ENCODE measurements at places on chromosomes 2 and 18.

- DNase-seq, result no peak
These were observed 290.4 kb downstream of the RNF144A start for GRCh38 chr2:7207631-7208030.

DNA sequence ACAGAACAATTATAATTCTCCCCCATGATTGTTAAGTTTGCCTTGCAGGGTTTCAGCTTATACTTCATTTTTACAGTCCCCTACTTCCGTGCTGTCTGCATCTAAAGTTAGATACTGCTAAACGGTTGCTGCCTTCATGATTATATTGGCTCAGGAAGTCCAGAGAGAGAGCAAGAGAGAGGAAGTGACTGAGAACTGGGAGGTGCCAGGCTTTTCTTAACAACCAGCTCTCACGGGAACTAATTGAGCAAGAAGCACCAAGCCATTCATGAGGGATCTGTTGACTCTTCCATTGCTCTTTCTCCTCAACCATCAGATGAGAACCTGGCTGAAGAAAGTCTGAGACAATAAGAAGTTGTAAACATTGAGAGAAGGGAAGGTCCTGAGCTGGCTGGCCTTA lies 125.5 kb upstream of the SIX2 start:
- DNase-seq, result no peak

- DNase-seq, result no peak
These were observed 24.1 kb downstream of the DCDC2C start for GRCh38 chr2:3727397-3728045.

GRCh38 chr2:38720613-38721241 lies 30.4 kb downstream of the SRSF7 start:
- DNase-seq, result no peak

DNA sequence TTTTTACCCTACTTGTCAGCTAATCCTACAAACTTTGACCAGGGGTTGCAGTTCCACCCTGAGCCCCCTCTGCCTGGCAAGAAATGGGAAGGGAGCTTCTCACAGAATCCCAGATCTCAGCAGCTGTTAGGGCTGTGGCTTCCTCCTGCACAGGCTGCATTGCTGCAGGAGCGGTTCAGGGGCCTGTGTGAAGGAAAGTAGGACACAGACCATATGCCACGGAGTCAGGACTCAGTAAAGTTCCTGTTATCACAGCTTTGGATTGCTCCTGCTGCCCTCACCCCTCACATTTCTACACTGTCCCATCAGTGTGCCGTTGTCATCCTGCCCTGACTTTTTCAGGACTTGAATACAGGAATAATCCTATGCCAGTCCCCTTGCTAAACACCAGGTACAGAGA lies 62.8 kb upstream of the SP3 start:
- DNase-seq, result no peak

DNA sequence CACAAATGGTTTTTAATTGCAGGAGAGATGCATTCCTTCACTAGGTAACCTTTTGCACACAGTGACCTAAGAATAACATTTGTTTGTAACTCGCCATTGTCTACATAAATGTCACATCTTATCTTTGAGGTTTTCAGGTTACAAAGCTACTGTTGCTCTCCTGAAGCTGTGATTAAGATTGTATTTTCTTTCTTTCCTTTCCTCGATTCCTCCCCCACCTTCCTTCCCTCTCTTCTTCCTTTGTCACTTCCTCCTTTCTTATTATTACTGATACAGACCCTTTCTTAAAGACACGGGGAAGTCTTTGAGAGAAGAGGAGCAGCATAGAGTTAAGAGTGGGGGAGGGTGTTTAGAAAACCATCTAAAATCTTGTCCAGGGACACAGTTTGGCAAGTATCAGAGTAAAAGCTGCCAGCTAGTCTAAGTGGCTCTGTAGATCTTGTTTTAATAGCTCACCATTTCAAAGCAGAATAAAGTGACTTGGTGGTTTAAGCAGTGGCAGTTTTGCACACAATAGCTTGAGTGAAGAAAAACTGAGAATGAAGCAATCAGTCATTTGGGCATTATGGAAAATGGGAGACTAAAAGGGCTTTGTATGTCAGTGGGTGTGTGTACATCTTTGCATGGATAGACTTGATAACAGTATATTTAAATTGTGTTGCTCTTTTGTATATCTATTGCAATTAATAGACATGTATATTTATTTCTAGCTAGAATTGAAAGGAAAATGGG lies 10.9 kb downstream of the CERS6 start:
- DNase-seq, result no peak

DNA sequence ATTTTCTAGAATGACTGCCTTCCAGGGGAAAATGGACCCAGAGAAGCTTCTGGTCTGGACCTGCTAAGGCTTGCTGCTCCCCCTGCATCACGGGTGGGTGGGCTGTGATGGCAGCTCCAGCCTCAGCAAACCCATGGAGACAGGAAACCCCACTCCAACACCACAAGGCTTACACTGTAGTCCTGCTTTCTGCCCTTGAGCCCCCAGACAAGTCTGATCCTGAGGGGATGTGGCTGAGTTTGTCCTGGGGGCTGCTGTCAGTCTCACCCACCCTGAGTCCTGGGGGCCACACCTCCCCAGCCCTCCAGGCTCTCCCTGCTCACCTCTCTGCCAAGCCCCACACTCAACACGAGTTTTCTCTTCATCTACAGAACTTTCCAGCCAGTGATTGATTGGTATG lies 279.4 kb downstream of the EIPR1 start:
- no peak for DNase-seq

DNA sequence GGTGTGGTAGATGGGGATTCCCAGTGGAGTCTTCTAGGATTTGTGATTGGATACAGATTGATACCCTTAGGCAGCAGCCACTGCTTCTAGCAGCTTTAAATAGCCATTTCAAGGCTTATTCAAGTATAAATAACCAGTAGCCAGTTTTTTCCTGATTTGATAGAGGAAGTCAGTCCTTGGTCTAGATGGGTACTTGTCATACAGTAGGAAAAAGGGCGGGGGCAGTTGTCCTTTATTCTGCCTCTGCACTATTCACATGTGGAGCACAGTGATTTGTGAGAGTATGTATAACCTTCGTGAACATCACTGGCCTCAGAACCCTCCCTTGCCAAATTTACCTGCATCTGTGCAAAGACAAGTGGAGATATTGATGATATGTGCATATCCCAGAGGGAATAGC lies 6.8 kb downstream of the PPP1CB start:
- DNase-seq, result no peak

DNA sequence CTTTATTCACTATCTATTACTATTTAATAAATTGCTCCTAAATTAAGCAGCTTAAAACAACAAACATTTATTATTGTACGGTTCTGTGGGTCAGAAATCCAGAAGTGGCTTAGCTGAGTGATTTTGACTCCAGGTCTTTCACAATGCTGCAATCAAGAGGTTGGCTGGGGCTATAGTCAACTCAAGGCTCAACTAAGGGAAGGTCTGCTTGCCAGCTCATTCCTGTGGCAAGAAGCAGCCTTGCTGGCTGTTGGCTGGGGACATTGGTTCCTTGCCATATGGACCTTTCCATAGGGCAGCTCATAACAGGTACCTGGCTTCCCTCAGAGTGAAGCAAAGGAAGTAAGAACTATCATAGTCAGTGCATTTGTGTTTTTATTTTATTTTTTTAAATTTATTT lies 5.0 kb upstream of the MRPL19 start:
- DNase-seq, result no peak

DNA sequence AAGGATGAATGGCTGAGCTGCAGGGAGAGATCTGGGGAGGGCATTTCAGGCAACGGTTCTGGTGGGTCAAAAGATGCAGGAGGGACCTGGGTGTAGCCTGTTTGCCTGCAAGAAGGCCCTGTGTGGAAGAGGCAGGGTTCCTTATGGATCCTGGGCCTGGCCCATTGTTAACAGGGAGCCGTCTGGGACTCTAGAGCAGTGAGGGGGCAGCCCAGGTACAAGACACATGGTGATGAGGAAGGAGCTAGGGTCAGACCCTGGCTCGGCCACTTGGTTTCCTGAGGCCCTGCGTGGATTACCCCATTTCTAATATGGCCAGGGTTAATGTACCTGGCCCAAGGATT lies 124.9 kb downstream of the GLI2 start:
- DNase-seq, result no peak

DNA sequence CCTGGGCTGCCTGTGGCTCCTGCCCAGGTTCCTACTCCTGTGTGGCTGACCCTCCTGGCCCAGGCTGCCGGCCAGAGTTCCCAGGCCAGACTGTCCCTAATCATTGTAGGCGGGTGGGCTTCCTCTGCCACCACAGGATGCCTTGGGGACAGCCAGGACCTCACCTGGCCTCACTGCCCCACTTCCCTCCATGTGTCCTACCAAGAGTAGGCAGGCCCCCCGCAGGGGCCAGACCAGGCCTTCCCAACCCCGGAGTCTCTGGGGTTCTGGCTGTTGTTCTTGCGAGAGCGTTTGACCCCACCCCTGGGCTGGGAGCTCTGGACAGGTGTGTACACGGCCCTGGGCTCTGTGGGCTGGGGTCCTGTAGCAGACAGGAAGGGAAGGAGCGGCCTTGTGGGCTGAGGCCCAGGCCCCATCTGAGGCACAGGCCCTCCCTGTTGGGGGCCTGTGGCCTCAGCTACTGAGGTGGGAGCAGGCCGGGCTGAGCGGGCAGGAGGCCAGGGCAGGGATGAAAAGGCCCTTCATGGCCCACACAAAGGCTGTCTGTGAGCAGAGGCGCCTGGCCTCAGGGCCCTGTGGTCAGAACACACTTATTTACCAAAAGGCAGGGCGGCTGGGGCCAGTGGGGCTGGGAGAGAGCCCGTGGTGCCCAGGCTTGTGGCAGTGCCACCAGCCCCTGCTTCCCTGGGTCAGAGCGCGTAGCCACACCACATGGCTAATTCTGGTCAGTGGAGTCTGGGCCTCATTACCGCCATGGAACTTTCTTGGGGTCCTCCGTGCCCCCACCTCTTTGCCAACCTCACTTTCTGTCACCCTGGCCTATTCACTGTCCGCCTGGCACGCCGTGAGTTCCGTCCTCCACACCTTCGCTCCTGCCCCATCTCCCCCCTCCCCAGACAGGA lies 2.0 kb downstream of the SNORC start:
- no peak for DNase-seq

DNA sequence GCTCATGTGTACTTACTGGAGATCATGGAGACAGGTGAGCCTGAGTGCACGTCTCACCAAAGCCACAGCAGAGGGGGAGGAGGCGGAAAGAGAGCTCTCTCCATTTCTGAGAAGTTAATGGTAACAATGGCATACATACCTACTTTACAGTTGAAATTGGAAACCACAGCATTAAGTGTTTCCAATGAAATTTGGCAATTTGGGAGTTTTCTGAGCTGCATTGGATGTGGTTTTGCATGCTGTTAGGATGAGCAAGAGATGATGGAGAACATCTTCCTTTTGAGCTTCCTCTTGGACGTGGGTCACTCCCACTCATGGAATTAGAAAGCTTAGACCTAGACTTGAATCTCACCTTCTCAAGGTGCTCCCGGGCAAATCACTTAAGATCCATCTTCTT lies 25.5 kb upstream of the IL37 start:
- no peak for DNase-seq

DNA sequence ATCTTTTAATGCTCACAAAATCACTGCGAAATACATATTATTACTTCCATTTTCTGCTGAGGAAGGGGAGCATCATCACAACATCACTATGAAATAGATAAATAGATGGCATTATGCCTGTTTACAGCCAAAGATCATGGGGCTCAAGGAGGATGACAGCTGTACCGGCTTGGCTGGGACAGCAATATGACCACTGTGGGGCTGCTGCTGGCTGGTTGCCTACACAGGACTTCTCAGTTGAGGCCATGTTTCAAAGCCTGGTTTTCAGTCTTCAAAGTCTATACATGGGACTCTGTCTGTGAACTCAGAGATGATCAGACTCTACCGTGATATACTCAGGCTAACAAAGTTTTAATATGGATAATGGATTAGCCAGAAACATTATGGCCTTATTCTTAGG lies 58.7 kb downstream of the SPATS2L start:
- DNase-seq, result no peak

DNA sequence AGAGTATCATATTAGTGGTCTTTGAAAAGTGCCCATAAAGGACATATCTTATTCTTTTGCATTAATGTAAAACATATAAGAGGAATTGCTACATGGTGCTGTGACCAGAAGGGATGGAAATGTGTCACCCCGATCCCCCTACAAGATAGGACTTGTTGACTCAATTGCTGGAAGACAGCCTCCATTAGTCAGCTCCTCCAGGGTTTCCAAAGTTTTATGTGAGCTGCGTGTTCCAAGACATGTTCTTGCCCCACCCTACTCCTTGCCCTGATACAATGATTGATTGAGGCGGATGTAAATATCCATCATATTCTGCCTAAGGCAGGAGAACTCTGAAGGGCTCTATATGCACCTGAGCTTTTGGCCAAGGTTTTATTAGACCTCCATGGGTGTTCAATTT lies 541.0 kb upstream of the ZEB2 start:
- no peak for DNase-seq

DNA sequence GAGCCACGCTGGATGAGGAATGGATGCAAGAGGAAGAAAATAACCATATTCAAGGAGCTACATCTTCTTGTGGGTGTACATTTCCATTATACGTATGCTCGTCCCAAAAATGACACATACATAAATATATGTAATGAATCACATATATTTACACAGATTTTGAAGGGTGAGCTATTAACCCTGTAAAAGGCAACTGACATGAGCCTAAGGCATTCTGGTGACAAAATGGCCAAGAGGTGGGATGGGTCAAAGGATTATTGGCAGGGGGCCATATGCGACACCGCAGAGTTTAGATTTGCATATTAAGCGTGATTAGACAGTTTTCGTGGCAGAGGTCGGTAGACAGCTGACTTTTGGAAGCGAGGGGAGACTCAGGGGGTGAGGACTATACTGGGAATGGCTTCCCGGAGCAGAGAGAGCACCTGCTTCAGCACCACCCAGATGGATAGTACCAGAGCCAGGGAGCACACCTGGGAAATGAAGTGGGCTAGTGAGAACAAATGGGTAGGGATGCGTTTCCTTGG lies 431 bp upstream of the CNRIP1 start:
- no peak for DNase-seq

DNA sequence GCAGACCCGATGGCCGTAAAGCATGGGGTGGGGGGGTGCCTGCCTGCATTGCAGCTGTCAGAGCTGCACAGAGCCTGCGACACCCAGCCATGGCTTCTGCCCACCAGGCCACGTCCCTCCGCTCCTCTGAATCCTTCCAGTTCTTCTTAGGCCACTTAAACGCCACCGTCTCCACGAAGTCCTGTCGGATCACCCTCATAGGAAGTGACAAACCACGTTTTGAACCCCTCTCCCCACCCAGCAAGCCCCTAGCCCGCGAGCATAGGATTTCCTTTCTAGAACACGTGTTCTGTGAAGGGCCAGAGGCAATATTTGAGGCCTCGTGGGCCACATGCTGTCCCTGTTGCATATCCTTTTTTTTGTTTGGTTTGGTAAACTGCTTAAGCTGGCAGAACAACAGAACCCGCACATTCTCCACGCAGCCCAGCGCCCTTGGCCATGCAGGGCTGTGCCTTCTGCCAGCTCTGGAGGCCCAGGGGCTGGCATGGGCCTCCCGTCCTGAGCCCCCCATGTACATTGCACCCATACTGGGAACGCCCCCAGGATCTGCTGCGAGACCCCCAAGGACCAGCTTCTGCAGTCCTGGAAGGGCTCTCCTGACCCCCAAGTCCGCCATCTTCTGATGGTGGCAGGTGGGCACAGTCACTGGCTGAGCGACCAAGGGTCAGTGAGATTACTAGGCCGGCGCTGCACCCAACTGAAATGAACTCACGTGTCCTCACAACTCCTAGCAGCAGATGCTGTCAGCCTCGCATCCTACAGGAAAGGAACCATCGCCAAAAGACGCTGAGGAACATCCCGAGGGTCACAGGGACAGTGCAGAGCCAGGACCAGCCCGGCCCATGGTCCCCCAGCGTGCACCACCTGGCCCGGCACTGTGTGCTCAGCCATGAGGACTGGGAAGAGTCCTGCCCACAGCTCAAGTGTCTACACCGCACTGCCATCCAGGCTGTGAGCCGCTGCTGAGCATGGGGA lies 35.1 kb downstream of the ADI1 start:
- DNase-seq, result no peak

GRCh38 chr2:46985512-46985911 lies 69.9 kb upstream of the MCFD2 start:
- peak; percentile 45 for DNase-seq

Data from stimulated activated naive CD8-positive, alpha-beta T cell treated with anti-CD3 and anti-CD28 coated beads, Interleukin-15, Interleukin-2, amounts not matched to agents 100 U/mL and 50 U/mL, for 24 hours (primary cell).